ENCODE measurements at places on chromosomes 16 and 17. TPM values are rescaled to one million over a fixed set of nuclear protein-coding genes. Genes with fewer than 3 reads are reported as not detected.

GRCh38 chr17:40317345-40317873 lies 8.4 kb downstream of the RARA start:
- DNase-seq = no peak

DNA sequence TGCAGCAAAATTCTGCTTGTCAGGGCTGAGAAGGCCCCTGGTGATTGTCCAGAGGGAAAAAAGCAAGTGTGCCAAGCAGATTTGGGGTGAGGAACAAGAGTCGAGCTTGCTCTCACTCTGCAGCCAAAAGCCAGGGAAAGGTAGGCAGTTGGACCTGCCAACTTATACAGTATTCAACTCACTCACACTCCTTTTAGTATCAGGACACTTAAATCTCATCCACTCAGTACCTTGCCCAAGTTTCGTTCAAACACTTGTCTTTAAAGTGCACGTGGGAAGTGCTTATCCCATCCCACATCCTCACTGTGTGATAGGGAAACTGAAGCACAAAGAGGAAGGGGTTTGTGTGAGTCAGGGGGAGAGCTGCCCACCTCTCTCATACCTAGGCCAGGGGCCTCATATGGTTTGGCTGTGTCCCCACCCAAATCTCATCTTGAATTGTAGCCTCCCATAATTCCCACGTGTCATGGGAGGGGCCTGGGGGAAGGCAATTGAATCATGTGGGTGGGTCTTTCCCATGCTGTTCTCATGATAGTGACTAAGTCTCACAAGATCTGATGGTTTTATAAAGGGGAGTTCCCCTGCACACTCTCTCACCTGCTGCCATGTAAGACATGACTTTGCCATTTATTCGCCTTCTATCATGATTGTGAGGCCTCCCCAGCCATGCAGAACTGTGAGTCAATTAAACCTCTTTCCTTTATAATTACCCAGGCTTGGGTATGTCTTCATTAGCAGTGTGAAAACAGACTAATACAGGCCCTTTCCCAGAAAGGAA lies 25.6 kb upstream of the CES5A start:
- no peak for DNase-seq

DNA sequence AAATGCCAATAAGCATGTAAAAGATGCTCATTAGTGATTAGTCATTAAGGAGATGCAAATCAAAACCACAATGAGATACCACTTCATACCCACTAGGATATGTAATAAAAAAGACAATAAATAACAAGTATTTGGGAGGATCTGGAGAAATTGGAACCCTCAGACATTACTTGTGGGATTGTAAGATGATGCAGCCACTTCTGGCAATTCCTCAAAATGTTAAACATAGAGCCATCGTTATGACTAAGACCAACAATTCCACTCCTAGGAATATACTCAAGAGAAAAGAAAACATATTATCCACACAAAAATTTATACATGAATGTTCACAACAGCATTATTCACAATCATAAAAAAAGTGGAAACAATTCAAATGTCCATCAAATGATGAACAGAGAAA lies 336.2 kb upstream of the PMFBP1 start:
- no peak for DNase-seq

SLC6A2 gene
- polyA plus RNA-seq = 1.7 TPM

GRCh38 chr16:89349947-89350633 lies 132.6 kb downstream of the ZNF778 start:
- DNase-seq = no peak

DNA sequence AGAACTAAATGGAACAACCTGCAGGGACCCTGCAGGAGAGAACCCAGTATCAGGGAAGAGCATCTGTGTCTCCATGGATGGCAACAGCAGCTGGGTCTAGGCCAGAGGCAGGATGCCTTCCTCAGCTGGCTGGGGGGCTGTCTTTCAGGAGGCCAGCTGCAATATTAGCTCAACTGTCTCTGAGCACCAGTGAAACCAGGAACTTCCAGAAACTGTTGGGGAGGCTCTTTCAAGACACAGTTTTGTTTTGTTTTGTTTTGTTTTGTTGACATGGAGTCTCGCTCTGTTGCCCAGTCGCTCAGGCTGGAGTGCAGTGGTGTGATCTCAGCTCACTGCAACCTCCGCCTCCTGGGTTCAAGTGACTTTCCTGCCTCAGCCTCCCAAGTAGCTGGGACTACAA lies 7.6 kb downstream of the GPR142 start:
- no peak for DNase-seq

GALK1 gene
- polyA plus RNA-seq = 32.2 TPM

DNA sequence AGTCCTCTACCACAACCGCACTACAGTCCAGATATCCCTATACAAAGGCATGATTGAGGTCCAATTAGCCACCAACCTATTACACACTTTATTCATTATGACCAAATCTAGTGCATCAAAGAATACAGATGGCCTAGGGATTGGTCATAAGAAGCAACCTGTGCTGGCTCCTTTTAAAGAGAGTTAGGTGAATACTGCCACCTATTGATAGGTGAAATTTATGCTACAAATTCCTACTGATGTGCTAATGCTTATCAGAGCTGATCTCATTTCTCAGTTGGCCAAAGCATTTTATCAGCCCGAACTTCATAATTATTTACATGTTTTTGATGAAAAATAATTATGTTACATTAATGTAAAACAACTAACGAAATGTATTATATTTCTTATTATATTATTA lies 166.3 kb downstream of the ANKFN1 start:
- DNase-seq = peak; percentile 8

GCGR gene
- polyA plus RNA-seq = not detected

GRCh38 chr16:31215287-31216162 lies 1.4 kb downstream of the PYDC1 start:
- no peak for DNase-seq

- no peak for DNase-seq
Observed at GRCh38 chr17:49494399-49494985, 601 bp upstream of the NGFR start.

GRCh38 chr16:5907544-5907943 lies 809.9 kb upstream of the EEF2KMT start:
- no peak for DNase-seq

DNA sequence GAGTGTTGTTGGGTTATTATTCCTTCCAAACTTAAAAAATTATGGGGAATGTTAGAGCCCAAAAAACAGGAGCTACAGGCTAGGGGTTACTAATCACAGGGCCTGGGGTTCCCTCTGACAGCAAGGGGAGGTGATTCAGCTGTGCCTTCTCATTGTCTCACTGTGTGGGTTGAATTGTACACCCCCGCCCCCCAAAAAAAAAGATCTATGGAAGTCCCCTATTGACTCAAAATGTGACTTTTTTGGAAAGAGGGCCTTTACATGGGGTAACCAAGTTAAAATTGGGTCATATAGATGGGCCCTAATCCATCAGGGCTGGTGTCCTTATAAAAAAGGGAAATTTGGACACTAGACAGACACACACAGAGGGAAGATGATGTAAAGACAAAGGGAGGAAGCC lies 190.2 kb downstream of the SOX9 start:
- DNase-seq = no peak

- DNase-seq = no peak
Observed at GRCh38 chr16:77657016-77657415, 65.3 kb upstream of the NUDT7 start.

DNA sequence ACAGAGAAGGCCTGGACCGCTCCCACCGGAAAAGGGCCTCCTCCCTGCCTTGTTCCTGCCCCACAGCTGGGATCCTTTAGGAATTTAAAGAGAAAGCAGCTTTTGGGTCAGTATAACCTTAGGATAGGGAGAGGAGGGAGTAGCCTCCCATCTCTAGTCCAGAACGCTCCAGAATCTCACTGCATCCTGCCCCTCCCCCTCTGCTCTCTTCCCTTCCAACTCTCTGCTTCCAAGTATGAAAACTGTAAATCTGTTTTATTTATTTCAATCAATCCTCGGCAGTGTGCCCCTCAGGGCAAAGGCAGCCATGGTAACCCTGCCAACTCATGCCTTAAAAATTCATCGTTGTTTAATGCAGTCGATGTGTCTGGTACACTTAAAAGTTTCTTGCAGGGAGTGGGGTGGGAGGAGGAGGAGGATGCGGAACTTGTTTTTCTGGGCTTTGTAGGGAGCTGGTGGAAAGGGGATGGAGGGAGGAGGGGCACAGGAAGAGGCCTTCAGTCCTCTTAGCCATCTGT lies 21.2 kb upstream of the MTSS2 start:
- no peak for DNase-seq

ESRP2 gene
- polyA plus RNA-seq = 0.88 TPM

Data from hindlimb muscle (tissue), 1 donor.